ENCODE measurements at places on chromosomes 4 and X.

GRCh38 chr4:11866391-11866790 is 437.7 kb upstream of the HS3ST1 start:
- no peak for DNase-seq

GRCh38 chrX:149629730-149630387 is 1.7 kb downstream of the TMEM185A start:
- no peak for DNase-seq

- DNase-seq, result peak; percentile 90
Observed at GRCh38 chrX:46601283-46601682, 27.7 kb downstream of the CHST7 start.

- DNase-seq, result no peak
Observed at GRCh38 chrX:103520386-103520785, 1.1 kb upstream of the RAB40A start.

DNA sequence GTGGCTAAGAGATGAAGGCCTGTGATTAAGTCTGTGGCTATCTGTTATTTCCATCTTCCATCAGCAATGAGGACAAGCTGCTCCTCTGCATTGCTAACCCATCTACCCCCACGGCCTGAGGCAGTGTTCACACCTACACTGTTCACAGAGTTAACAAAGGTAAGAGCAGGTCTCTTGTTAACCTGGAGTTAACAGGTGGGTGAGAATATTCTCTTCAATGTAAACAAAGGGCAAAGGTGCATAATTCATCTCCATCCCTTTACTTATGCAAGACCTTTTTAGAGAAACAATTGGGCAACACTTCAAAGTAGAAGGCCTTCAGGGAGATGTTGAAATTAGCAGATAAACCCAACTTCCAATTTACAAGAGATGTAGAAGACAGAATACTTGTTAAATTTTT is 2.8 kb downstream of the SLC35A2 start:
- no peak for DNase-seq

DNA sequence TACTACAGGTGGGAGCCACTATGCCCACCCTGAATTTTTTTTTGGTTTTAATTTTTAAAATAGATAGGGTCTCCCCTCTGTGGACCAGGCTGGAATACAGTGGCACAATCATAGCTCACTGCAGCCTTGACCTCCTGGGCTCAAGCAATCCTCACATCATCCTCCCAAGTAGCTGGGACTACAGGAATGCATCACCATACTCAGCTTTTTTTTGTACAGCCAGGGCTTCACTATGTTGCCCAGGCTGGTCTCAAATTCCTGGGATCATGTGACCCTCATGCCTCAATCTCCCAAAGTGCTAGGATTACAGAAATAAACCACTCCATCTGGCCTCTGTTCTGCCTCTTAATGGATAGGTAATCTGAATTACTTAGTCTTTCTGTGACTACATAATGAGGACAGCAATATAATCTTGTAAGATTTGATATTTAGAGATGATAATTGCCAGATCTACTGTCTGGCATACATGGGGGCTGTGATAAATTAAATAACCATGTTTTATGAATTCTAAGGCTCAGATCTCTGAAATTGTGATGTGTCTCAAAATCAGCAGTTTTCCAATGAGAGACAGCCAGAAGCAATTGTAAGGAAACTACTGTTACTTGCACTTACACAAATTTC is 26.7 kb downstream of the PDS5A start:
- DNase-seq, result no peak

- DNase-seq, result peak; percentile 73
Observed at GRCh38 chr4:153221783-153222706, 17.8 kb downstream of the TRIM2 start.
